NCI-H146 (cell line): ENCODE measurements at places on chromosomes 13 and 19.

DNA sequence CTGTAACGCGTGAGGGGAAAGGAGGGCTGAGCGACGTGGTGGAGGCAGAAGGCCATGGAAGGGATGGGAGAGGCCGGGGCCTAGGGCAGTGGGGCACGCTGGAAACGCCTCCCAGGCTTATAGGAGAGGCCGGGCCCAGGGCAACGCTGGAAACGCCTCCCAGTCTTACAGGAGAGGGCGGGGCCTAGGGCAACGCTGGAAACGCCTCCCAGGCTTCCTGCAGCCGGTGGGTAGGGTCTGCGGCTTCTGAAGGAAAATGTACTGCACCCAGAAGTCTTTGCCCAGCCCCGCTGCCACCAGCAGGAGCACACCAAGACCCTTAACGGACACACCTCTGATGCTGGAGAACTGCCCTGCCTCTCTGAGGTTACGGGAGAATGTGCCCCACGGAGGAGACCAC lies 9.1 kb downstream of the CACTIN start:
- DNase-seq, result no peak

DNA sequence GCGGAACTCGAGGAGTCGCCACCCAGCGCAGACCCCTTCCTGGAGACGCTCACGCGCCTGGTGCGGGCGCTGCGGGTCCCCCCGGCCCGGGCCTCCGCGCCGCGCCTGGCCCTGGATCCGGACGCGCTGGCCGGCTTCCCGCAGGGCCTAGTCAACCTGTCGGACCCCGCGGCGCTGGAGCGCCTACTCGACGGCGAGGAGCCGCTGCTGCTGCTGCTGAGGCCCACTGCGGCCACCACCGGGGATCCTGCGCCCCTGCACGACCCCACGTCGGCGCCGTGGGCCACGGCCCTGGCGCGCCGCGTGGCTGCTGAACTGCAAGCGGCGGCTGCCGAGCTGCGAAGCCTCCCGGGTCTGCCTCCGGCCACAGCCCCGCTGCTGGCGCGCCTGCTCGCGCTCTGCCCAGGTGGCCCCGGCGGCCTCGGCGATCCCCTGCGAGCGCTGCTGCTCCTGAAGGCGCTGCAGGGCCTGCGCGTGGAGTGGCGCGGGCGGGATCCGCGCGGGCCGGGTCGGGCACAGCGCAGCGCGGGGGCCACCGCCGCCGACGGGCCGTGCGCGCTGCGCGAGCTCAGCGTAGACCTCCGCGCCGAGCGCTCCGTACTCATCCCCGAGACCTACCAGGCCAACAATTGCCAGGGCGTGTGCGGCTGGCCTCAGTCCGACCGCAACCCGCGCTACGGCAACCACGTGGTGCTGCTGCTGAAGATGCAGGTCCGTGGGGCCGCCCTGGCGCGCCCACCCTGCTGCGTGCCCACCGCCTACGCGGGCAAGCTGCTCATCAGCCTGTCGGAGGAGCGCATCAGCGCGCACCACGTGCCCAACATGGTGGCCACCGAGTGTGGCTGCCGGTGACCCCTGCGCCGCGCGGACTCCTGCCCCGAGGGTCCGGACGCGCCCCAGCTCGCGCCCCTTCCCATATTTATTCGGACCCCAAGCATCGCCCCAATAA lies 2.3 kb downstream of the AMH start:
- no peak for DNase-seq

DNA sequence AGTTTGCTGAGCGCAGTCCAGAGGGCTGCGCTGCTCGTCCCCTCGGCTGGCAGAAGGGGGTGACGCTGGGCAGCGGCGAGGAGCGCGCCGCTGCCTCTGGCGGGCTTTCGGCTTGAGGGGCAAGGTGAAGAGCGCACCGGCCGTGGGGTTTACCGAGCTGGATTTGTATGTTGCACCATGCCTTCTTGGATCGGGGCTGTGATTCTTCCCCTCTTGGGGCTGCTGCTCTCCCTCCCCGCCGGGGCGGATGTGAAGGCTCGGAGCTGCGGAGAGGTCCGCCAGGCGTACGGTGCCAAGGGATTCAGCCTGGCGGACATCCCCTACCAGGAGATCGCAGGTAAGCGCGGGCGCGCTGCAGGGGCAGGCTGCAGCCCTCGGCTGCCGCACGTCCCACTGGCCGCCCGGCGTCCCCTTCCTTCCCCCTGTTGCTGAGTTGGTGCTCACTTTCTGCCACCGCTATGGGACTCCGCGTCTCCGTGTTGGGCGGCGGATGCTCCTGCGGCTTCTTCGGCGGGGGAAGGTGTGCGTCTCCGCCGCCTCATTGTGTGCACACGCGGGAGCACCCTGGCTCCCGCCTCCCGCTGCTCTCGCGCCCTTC lies 772 bp downstream of the GPC6 start:
- DNase-seq, result peak; percentile 88

DNA sequence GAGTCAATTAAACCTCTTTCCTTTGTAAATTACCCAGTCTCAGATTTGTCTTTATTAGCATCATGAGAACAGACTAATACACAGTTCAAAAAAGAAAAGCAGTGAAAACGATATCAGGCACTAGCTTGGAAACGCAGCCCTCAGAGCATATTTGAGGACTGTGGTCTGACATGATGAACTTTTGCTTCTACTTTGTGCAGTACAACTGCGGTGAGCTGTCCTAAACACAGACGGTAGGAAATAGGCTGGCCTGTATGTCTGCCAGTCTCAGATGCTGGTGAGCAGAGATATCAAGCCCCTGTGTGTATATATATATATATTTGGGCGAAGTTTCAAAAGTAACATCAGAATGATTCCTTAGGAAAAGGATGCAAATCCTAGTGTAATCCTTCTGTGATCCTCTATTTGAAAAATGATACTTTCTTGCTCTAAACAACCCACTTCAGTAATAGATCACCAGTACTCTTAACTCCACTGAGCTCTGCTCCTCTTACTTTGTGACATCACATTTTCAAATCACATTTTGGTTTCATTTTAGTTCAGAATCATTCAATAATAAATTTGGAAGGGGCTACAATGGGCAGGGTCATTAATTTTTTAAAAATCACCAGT lies 74.4 kb downstream of the TNFRSF19 start:
- DNase-seq, result no peak

- DNase-seq, result no peak
Observed at GRCh38 chr13:35961002-35961401, 170.2 kb downstream of the DCLK1 start.

GRCh38 chr19:42345191-42345812 lies 19.9 kb downstream of the MEGF8 start:
- DNase-seq, result no peak

DNA sequence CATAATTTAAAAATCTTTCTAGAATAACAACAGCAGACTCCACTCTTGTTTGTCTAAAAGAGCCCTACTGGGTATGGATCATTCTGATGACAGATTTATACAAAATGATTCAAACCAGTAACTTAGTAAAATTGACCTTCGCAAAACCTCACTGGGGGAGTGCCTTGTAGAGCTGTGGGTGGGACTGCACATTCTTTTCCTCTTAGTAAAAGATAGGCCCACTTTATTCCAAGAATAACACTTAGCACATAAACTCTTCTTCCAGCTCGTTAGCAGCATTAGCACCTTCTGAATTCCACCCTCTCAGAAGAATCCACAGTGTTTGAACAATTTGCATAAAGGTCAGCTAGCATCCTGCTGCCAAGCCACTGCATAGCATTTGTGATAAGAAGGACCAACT lies 106.8 kb downstream of the STOML3 start:
- no peak for DNase-seq

- DNase-seq, result peak; percentile 42
Observed at GRCh38 chr19:7674010-7675005, 2.6 kb upstream of the MCEMP1 start.

DNA sequence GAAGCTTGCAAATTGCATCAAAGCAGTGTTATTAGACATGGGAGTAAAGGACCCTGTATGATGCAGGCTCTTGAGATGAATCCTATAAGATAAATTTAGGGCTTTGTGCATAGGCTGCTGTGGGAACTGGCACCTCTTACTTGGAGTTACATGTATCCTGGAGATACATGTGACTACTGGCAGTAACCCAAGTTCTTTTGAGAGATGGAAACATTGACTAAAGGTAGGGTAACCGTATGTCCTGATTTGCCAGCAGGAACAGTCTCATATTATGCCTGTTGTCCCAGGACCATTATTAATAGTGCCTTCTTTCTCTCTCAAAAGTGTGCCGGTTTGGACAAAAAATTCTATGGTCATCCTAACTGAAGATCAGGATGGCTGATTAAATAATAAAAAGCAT lies 195.4 kb downstream of the LACC1 start:
- DNase-seq, result no peak

DNA sequence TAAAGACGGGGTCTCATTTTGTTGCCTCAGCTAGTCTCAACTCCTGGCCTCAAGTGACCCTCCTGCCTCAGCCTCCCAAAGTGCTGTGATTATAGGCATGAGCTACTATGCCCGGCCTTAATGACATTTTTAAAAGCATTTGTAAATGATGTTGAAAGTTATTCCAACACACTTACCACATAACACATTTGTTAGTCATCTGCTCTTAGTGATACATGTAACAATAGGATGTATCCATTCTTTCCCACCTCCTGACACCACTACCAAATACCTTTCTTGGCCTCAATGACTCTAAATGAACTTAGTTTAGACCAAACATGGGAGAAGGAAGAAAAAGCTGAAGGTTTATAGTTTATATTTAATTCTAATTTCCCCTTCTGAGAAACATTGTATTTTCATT lies 59.8 kb upstream of the MEDAG start:
- no peak for DNase-seq

- DNase-seq, result no peak
Observed at GRCh38 chr13:98721825-98722510, 30.5 kb downstream of the SLC15A1 start.

DNA sequence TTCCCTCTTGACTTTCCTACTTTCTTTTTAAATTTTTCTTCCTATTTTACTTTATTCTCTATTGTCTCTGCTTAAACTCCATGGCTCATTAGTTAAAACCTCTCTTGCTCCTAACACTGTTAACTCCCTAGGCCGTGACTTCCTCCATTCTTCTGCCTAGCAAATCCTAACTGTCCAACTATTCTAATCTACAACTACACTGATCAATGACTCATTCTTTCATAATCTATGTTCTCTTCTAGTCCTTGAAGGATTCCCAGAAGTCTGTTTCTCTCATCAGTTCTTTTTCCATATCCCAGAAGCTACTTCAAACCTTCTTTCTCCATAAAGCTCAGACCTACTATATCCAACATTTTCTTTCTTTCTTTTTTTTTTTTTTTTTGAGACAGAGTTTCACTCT lies 66.9 kb downstream of the MICU2 start:
- DNase-seq, result no peak

- DNase-seq, result no peak
Observed at GRCh38 chr19:11243798-11244169, 4.4 kb downstream of the ANGPTL8 start.

DNA sequence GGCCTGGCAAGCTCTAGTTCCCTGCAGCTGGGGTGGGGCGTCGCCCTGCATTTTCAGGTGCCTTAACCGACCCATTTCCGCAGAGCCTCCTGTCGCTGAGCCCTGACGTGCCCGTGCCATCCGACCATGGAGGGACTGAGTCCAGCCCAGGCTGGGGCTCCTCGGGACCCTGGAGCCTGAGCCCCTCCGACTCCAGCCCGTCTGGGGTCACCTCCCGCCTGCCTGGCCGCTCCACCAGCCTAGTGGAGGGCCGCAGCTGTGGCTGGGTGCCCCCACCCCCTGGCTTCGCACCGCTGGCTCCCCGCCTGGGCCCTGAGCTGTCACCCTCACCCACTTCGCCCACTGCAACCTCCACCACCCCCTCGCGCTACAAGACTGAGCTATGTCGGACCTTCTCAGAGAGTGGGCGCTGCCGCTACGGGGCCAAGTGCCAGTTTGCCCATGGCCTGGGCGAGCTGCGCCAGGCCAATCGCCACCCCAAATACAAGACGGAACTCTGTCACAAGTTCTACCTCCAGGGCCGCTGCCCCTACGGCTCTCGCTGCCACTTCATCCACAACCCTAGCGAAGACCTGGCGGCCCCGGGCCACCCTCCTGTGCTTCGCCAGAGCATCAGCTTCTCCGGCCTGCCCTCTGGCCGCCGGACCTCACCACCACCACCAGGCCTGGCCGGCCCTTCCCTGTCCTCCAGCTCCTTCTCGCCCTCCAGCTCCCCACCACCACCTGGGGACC lies 1.2 kb downstream of the ZFP36 start:
- no peak for DNase-seq

GRCh38 chr13:105342281-105342820 lies 1193.1 kb downstream of the EFNB2 start:
- DNase-seq, result no peak

DNA sequence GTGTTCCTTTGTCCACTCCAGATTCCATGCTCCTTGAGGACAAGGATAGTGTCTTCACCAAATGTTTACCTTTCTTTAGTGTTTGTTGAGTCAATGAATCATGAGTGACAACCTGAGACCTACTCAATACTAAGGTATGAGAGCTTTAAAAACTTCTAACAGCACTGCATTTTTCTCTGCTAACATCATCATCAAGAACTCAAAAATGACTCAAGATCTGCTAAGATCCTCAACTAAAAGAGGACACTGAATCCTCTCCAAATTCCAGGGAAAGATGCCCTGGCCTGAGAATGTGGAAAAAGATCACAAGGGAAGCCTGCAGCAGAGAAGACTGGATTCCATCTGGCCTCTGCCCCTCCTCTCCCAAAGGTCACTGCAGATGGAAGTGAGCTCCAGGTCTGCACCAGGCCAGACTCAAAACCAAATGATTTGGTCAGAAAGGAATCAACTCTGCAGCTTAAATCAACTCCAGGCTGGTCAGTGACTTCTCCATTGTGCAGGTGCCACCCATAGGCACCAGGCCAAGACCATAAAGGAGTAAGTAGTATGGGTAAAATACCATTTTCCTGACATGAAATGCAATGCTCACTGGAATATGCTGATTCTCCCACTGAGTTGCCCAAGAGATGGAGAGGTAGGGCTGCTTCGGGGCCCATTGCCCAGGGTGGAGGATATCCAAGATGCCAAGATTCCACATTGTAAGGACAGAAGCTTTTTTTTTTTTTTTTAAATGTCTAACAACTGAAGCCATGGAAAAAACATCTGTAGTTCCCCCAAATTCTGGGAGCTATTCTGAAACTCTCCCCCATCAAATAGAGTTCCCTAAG lies 89.5 kb upstream of the DOCK9 start:
- no peak for DNase-seq

DNA sequence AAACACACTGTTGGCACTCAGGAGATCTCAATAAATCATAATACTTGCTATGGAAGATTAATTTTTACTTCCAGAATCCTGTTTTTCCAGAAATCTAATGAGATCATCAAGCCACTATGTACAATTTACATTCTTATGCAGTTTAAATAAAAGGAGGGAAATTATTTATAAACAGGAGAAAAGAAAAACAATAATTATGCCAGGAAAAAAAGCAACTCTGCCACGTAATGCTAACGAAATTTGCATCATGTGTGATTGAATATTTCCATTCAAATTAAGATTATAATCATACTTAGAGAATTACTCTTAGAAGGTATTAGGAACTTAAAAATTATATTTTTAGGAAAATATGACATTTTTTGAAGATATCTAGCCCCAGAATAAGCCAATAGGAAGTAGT lies 13.0 kb downstream of the FAM124A start:
- no peak for DNase-seq

DNA sequence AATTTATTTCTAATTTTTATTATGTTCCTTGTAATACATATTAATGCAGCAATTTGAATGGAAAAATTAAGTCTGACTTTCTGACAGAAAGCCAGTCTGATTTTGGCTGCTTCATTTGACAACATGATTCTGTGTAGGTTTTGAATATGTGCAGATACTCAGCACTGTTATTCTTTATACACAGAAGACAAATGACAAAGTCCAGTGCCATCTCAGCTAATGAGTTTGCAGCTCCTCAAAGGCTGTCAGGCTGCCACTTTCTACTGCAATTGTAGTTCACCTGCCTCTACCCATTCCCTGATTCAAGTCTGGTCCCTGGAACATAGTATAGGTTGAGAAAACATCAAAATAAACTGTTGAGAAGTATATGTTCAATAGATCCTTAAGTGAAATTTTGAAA lies 2.9 kb upstream of the CHAMP1 start:
- no peak for DNase-seq
